Activated CD4-positive, CD25-positive, alpha-beta regulatory T cell treated with anti-CD3 and anti-CD28 coated beads, Interleukin-2, amount 50 U/mL, for 16 hours (primary cell): ENCODE measurements at places on chromosomes 7 and 10.

GRCh38 chr10:48227213-48227612, 47.3 kb downstream of the FRMPD2 start:
- DNase-seq: no peak

- no peak for DNase-seq
Observed at GRCh38 chr10:27490807-27491206, 13.3 kb upstream of the RAB18 start.

DNA sequence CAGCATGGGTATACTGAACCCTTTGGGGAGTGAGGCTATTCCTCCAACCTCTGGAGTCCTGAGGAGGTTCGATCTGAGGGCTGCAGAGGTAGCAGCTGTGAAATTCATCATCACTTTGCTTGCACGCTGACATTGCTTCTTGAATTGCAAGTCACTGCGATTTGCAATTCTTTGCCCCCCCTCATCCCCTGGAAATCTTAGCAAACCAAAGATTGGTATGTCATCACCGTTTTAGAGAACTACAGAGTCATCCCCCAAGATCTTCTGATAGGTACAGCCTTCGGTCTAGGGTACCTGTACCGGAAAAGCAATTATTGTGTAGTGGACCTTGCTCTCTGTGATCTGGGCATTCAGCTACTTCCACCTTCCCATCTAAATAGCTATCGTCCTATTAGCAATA, 192.6 kb downstream of the KLF6 start:
- DNase-seq: no peak

DNA sequence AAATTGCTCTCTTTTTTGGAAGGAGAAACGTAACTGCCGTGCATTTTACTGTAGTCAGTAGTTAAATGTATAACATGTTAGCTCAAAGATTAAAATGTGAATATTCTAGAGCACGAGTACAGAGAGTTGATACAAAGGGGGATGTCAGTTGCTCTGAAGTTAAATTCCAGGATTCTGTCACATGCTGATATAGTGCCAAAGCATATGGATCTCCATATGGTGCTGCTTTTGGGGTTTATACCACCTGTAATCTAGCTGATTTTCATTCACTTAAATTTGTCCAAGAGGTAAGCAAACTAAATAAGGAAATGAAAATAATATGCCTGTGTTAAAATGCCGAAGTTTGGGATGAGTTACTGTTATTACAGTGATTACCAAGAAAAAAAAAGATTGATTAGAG, 298.6 kb downstream of the EXOC4 start:
- DNase-seq: no peak

DNA sequence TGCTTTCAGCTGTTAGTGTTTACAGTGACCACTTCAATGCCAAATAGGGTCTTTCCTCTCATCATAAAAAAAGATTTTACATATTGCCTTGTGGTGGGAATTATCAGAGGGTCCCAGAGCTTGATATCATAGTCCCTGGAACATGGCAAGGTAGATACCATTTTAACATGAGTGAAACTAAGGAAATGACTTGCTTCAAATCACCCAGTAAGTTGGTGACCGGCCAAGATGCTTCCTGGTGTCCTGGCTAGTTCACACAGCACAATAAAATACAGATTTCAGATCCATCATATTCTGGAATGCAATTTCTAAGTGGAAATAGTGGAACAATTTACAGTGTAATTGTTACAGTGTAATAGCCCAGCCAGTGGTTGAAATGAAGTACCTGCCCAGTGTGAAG, 36.6 kb downstream of the CNNM1 start:
- no peak for DNase-seq

DNA sequence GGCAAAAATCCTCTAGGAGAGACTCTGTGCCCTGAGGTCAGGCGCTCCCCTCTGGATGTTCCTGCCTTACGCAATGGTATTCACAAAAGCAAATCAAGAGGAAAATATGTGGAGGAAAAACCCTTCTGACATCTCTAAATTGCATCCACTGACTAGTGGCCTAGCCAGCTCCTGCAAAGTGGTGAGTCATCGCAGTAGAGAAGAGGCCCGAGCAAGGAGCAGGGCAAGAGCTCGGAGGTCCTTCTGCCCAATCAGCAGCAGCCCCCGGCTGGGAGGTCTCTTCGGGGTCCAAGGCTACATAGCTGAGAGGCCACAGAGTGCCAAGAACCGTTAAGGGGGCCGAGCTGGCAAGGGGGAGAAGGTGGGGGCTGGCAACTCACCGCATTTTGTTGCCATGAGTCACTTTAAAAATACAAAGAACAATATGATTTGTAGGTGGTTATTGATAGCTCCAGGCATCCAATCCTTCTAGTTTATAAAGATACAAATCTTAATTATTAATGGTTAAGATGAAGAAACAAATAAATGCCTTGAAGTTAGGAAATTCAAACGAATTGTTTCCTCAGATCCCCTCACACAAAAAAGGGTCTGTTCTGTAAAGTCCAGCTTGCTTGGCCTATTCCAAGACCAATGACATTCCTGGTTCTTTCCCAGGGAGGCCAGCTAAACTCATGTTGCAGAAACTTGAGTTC, 161.6 kb downstream of the PKD1L1 start:
- DNase-seq: no peak

GRCh38 chr7:41425926-41426325, 277.0 kb downstream of the INHBA start:
- DNase-seq: no peak

DNA sequence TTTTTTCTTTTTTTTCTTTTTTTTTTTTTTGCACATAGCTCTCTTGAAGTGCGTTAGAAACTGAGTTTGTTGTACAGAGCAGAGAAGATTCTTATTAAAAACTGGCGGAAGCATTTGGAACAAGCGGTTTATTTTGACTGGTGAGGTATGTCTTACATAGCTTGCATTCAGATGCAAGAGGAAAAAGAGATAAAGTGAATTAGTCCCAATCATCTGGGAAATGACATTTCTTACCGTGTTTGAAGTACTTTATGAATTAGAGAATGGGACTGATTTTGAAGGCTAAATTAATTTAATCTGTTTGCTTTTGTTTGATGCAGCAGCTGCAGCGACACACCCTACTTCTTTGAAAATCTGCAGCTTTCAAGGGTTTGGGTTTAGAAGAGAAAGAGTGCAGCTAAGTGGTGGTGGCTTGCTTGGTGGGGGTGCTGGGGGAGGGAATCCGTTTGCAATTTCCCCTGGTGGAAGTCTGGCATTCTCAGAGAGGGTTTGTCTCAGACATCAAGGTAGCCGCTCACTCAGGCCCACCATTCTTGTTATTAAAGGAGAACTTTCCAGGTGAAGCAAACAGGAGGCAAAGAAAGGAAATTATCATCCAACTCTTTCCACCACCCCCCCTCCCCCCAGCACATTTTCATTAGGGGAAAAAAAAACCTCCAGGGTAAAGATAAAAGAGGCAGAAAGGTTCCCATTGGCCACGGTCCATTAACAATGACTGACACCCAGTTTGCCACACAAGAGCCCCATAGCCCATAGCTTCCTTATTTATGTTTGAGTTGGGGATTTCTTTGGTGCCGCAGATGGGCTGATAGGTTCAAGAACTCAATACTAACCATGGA, 231.7 kb downstream of the SKIDA1 start:
- no peak for DNase-seq

- DNase-seq: no peak
Observed at GRCh38 chr7:101804088-101804963, 13.1 kb upstream of the CUX1 start.

GRCh38 chr7:153920897-153921296, 131.3 kb upstream of the DPP6 start:
- no peak for DNase-seq

DNA sequence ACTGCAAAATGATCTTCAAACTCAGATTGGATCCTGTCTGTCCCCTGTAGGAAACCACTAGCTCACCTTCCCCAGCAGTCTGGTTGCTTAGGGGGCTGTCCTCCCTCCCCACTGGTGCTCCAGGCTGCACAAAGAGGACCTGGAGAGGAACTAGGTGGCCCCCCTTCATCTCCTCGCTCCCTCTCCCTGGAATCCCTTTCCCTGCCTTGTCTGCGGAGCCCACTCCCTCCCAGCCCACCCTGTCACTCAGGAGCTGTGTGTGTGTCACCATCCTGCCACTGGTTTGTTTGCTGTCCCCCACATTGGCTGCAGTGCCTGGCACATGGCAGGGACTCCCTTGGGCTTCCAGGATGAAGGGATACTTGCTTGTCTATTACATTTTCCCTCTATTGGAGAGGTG, 35.5 kb upstream of the ZMIZ2 start:
- DNase-seq: no peak

DNA sequence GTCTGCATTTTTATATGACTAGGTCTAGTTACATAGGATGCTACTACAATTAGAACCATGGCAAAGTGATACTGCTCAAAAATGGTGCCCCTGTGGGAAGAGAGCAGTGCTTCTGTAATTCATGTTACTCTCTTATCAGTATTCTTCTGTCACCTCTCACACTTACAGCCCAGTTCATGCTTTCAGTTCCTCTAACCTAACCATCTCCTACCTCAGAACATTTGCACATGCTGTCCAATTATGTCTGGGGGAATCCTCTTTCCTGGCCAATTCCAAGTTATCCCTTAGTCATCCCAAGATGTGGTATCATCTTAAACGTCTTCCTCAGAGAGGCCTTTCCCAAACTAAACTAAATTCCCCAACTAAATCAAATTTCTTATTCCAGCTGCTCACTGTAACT, 190.2 kb downstream of the RELN start:
- no peak for DNase-seq

DNA sequence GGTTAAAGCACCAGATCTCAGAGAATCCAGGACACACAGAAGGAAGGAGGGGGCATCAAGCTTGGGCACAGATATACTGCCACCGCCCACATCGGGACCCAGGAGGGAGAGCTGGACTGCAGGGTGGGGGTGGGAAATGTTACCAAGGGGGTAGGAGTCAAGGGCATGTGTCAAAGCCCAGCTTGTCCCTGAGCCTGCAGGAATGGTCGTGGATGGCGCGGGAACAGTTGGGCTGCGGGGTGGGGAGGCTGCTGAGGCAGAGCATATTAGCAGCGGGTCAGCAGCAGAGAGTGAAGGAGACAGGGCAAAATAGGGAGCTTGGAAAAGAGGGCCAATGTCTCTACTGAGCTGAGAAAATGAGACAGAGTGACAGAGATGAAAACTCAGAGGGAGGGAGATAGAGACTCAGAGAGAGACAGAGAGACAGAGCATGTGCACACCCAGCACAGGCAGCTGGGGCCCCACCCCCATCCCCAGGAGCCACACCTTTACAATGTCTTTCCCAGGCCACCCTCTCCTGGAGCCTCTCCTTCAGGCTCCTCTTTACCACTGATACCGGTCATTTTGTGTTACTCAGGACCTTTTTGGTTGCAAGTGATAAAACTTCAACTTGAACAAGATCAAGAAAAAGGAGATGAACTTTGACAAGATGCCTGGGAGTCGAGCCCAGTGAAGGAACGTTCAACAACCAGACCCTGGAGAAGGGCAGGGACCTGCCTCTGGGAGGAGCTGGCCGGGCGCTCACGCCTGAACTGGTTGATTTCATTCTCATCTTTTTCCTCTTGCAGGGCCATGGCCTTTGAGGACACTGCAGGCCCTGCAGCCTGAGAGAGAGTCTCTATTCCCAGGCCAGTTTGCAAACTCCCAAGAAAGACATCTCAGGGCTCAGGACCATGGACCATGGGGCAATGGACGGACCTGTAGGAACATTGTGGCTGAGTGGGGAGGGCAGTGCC, 50.0 kb downstream of the AOC1 start:
- DNase-seq: no peak

GRCh38 chr10:91610444-91610843, 22.4 kb downstream of the PPP1R3C start:
- DNase-seq: no peak

GRCh38 chr7:135538376-135538775, 19.3 kb upstream of the NUP205 start:
- DNase-seq: no peak

DNA sequence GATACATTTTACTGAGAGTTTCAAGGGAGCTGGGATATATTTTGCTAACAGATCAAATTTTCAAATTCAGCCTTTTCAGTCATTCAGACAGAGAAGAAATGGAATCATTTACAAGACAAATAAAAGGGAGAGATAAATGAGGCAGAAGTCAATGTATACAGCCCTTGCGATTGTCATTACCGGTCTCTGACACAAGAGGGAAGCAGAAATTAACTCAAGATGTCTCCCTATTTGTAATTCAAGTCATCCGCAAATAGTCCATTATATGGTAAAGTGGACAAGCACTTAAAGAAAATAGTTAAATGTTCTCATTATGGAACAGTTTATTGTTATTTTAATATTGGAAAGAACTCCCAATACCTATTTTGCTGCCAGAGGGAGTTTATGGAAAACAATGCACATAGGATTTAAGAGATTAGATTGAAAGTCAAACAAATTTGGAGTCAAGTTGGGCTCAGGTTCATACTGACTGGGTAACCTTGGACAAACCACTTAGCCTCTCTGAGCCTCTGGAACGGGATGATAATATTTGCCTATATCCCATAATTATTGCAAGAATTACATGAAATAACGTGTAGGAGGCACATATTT, 89.3 kb upstream of the PRKCQ start:
- DNase-seq: no peak

DNA sequence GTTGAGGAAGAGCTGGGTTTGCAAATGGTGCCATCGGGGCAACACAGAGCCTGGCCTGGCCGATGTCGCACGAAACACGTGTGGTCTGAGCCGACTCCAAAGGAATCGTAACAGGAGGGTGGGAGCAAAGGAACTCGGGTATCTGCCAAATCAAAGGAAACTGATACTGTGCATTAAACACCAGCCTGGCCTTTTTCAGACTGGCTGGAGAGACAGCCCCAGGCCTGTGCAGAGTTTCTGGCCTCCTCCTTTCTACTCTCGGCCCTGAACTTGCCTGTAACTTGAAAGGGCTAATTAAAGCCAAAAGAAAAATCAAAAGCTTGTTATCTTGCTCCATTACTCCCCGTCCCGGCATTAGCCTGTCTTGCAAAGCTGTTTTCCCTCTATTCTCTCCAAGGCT, 71.4 kb downstream of the PLXNA4 start:
- no peak for DNase-seq

DNA sequence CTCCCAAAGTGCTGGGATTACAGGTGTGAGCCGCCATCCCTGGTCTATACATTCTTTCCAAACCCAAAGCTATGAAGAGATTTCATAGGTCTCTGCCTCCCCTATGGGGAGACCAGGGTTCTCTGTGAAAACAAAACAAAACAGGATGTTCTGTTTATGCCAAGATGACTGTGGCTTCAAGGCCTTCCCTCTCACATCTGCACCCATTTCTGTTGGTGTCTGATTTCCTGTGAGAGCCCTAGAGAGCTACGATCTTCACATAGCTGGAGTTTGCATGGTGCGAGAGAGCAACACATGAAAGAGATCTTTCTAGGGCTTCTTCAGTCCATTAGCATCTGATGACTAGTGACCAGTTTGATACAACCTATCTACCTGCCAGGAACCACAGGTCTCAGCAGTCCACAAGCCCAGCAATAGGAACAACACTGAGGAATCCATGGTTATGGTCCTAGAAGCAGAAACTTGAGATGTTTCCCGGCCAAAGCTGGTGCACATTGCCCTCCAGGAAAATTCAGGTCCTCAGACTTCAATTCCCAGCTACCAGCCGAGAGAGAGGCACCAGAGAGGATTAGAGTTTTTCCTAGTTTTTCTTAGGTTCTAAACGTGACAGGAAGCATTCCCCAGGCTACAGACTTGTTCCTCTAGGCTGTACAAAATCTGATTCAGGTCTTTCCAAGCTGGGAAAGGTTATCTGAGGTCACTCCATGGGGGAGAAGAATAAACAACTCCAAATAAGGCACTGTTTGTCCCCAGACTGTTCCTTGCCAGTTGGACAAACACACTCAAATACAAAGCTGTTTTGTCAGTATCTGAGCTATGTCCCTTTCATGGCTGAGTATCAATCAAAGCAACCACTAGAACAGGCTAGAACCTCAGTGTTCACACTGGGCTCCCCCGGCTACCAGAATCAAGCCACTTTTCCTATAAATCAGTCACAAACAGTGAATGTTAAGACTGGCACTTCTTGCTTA, 259.7 kb downstream of the CALN1 start:
- DNase-seq: no peak
